ENCODE measurements at places on chromosomes 3 and 15.

DNA sequence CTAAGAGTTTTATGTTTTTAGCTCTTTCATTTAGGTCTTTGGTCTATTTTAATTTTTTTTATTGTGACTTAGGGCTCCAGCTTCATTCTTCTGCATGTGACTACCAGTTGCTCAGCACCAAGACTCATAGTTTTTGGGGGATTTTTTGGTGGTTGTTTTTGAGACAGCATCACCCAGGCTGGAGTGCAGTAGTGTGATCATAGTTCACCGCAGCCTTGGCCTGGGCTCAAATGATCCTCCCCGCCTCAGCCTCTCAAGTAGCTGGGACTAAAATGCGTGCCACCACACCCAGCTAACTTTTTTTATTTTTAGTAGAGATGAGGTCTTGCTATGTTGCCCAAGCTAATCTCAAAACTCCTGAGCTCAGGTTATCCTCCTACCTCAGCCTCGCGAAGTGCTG is 19.4 kb downstream of the CDV3 start:
- DNase-seq = no peak

DNA sequence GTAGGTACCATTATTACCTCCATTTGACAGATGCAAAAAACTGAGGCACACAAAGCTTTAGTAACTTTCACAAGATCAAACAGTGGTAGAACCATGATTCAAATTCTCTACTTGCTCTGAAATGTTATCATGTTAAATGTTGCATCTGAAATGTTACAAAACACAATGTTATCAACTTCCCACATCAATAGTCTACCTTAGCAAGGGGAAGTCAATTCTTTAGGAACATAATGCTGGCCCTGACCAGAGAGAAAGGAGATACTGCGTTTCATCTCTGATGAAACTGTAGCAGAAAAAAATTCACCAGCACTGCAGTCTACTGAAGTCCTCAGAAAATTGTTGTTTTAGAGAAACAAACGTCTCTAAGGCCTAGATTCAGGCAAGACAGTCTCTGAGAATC is 174.1 kb downstream of the SATB1 start:
- DNase-seq = no peak

DNA sequence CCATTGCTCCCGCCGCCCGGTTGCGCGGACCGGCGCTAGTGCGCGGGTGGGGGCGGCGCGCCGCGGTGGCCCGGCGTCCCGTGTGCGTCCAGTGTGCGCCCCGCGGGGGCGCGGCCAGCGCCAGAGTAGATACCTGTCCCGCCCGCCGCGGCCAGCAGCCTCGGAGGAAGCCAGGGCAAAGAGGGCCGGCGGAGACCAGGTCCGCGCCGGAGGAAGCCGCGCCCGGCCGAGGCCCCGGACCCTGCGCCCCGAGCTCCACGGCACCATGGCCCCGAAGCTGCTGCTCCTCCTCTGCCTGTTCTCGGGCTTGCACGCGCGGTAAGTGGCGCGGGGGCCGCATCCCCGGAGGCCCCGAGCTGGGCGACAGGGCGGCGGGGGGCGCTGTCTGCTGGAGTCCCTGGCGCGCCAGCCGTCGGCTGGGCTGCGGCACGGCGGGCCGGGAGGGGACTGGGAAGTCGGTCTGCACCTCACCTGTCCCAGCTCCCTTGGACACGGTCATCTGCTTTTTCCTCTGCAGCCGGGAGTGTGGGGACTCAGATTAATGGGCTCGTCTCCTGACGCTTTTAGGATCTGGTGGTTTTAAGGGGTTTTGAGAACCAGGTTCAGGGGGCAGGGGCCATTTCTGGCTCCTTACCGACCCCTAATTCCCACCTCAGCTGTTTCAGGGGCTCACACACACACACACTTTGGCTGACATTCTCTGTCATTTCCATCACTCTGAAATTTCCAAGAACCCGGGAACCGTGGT is 464 bp downstream of the GABRG3 start:
- no peak for DNase-seq

DNA sequence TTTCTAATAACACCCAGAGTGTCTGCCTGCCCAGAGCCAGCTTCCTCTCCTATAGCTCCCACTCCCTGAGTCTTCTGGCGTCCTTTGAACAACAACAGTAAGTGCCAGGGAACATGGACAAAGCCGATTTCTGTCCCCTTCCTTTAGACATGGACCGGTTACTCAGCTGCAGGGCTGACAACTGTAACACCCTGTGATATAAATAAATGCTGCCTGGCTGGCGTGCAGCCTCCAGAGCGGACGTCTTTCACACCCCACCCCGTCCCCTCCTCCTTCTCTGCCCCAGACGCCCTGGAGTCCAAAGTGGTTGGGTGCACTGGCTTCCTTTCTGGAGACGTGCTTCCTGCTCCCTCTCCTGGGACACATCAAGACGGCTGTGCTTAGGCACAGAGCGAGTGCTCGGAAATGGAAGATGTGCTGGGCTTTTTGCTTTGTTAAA is 281.9 kb upstream of the LRRFIP2 start:
- no peak for DNase-seq

- no peak for DNase-seq
Measured at GRCh38 chr15:40623361-40623760, 29.3 kb downstream of the KNL1 start.

GRCh38 chr15:66702787-66703539 is 927 bp downstream of the SMAD6 start:
- DNase-seq = no peak

- DNase-seq = no peak
Measured at GRCh38 chr15:69805248-69805953, 292.3 kb downstream of the TLE3 start.

DNA sequence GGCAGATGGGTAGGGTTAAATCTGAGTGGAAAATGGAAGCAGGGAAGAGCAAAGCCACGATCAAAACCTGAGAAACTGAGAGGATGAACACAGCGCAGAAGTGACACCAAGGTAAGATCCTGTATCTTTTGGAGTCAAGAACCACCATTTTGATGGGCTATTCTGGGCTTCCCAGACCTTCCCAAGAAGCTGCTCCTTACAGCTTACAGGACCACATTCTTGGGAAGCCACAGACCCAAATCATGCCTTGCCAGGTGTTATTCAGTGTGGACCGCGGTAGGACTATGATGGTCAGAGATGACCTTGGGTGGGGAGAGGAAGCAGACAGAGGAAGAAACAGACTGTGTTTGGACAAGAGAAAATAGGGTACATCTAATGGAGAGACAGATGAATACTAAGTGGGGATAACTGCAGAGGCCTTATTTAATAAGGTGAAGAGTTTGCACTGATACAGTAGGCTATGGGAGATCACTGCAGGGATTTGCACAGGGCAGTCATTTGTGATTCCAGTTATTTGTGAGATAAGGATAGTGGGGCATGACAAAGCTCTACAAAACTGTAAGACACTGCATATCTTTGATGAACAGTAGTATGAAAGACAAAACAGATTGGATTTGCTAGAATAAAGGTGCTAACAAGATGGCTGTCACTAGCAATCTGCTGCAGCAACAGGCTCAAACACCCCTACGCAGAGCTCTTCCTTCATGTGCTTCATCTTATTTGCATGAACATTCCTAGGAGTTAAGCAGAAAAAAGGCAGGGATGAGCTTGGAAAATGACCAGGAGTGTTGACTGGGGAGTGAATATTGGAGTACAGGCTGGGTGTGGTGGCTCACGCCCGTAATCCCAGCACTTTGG is 105.9 kb downstream of the IGF2BP2 start:
- DNase-seq = no peak

- no peak for DNase-seq
Measured at GRCh38 chr3:168620854-168621253, 525.1 kb upstream of the GOLIM4 start.

- no peak for DNase-seq
Measured at GRCh38 chr3:59813148-59813538, 763.3 kb upstream of the CFAP20DC start.

DNA sequence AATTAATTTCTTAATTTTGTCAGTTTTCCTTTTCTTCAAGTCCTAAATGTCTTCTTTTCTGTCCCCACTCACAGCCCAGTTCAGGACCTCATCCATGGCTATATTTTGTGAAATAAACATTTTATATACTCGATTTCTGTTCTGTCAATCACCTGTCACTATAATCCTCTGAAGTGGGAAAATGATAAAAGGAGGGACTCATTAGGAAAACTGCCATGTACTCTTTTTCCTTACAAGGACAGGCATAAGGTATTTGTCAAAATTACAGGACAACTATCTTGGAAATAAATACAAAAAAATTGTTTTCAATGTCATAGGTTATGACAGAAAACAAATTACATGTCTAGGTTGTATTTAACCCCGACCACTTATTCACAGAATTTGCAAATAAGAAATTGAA is 240.1 kb upstream of the CBLB start:
- DNase-seq = no peak

GRCh38 chr15:88908697-88909621 is 4.2 kb downstream of the MFGE8 start:
- DNase-seq = no peak

- DNase-seq = no peak
Measured at GRCh38 chr15:75902129-75902557, 1.5 kb upstream of the FBXO22 start.

DNA sequence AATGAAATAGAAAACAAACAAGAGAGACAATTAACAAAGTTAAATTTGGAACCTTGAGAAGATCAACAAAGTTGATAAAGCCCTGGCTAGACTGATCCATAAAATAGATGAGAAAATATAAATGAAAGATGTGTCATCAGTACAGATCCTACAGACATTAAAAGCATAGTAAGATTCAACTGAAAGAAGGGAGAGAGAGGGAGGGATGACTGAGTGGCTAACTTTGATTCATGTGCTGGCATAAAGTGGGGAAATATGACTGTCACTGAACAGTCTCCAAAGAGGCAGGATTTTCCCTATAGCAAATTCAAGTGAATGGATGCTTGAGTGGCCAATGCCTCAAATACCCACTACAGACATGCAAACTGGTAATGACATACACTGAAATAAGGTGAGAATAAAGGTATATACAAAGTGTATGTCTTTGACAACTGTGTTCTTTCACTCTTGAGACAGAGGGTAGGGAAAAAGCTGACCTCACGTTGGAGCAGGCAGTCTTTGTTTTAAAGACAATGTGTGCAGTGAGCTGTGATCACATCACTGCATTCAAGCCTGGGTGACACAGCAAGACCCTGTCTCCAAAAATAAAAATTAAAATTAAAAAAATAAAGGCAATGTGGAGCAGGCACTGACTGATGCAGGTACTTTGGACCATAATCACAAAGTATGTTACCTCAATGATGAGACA is 35.9 kb upstream of the CHD2 start:
- DNase-seq = no peak

DNA sequence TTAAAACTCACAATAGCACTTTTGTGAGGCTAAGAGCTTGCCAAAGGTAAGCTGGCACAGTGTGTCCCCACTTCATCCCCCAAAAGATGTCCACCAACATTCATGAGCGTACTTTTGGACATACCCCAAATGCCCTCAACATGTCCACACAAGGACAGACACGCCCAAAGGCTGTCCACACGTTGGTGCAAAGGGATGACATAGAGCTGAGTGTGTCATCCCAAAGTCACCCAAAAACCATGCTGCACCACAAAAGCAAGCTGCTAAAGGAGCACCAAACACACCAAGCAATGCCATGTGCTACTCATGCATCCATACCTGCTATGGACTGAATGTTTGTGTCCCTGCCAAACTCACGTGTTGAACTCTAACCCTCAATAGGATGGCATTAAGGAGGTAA is 57.9 kb downstream of the KLF13 start:
- no peak for DNase-seq

DNA sequence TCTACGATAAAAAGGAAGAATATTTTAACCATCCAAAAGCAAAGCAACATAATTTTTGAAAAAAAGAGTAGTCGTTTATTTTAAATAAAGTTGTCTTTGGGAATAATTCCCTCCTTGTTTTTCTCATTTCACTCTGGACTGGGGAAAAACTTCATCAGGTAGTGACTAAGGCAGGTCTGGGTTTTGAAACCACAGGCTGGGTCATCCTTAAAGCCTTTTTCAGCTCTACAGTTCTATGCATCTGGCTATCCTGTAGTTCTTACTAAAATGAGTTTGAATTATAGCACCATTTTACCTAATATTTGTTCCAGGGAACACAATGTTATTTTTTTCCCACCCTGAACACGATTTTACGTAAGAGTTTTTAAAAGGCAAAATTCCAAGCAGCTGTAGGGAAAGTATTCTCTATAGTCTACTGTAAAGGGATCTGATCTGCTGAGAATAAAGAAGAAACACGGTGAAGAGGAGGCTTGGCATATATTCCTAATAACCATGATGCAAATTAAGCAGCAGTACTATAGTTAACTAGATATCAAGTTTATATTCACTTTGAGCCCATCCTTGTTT is 107.7 kb downstream of the OSBPL10 start:
- DNase-seq = no peak

GRCh38 chr3:127964816-127965215 is 49.8 kb downstream of the KBTBD12 start:
- DNase-seq = no peak

DNA sequence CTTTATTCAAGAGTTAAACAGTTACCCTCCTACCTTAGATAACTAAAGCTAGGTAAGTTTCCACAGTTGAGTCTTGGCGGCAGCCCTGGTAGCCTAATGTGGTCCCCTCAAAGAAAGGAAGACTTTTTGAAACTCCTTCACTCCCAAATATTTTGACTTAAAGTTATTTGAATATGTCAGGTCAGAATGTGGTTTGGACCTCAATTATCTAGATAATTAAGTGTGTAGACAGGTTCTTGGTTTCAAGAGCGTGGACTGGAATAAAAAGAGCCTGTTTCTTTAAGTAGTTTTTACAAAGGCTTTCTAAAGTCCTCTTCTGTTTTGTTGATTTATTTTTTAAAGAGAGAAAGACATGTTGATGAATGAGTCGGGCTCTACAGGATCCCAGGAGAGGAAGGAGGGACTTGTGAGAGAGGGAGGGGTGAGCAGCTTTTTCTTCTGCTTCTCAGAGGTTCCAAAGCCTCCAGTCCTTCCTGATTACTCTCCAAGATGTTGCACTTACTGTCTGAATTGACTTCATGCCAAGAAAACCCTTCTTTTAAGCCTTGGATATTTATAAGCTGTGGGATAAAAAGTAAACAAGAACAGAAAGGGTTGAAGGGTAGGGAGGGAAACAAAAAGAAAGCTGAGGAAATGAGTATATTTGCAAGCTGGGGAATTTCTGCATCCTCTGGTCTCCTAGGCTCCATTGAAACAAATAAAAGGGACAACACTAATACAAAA is 457.4 kb downstream of the IGSF11 start:
- DNase-seq = no peak

DNA sequence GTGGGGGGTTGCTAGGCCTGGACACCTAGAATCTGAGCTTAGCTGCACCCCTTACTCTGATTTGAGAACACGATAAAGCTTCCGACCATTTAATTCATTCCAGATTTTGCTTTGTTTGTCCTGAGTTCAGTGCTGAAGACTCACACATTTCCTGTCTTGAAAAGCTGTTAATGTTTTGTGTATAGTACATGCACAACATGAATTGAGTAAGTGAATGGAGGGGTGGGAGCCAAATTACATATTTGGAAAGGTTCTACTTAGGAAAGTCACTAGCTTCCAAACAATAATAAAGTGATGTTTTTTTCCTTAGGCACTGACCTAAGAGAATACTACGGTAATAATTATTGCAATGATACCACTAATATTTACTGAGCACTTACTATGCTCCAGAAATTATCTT is 955.2 kb upstream of the NR2F2 start:
- DNase-seq = no peak

- no peak for DNase-seq
Measured at GRCh38 chr3:127613406-127613805, 15.2 kb downstream of the MCM2 start.

- DNase-seq = no peak
Measured at GRCh38 chr3:154334973-154335420, 10.7 kb upstream of the DHX36 start.

Measured in activated naive CD4-positive, alpha-beta T cell (primary cell).